Activated CD8-positive, alpha-beta T cell treated with anti-CD3 and anti-CD28 coated beads, Interleukin-2, amount 10 ng/mL, durations not matched to agents 7 days and 5 days (primary cell): ENCODE measurements at places on chromosomes 5 and 9.

DNA sequence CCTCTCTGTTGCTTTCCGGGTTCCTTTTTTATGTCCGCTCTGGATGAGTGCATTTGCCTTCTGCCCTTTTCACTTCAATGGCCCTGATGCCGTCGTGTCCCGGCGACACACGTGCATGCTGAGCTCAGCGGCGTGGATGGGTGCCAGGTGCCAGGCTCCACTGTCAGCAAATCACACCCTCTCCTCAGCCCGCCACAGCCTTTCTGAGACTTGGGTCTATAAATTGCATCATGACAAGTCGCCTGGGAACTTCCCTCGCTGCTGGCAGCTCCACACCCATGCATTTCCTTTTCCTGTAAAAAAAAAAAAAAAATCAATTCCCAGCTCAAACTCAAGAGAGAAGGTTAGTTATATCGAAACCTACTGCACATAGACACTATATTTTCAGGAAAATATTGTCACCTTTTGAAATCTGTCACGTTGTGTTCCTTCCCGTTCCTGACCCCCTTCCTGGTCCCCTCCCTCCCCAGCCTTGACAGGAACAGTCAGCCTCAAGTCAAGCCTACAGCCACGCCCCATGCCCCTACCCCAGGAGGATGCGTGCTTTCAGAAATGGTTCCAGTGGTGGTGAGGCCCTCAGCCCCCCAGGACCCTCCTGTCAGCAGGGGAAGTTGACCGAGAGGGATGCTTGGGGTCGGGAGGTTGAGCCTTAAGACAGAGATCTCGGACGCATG is 110.3 kb upstream of the PTCH1 start:
- DNase-seq, result peak; percentile 22

DNA sequence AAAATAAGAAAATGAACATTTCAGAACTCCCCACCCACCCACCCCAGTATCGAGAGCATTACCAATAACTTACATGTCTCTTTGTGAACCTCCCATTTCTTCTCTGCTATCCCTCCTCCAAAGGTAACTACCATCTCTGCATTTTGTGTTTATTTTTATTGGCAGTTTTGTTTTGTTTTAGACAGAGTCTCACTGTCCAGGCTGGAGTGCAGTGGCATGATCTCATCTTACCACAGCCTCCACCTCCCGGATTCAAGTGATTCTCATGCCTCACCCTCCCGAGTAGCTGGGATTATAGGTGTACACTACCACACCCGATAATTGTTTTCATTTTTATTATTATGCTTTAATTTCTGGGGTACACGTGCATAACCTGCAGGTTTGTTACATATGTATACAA is 21.7 kb upstream of the GLIS3 start:
- no peak for DNase-seq

DNA sequence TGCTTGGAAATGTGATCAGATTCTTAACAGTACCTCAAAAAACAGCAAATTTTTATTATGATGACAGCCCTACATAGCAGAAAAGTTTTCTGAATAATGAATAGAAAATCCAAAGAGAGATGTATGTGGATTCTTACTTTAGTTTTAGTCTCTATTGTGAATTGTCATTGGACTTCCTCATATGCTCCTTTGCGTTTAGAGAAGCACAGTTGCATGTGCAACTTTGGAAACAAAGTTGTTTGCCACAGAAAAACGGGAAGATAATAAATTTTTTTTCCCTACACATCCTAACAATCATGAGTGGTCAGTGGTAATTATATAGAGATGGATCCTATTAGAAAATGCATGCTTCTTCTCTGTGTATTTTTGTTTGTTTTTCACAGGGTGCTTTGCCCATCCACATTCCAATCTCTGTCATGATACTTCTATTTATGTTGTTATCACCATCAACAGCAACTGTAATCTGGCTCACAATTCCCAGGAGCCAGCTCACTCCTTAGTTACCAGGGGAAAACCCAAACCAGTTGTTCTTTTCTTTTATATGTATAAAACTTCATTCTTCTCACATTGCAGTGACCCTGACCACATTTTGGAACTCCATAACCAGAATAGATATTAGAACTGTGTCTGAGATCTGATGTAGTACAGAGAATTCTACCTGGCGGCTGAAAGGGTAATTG is 118.7 kb downstream of the NDUFS4 start:
- no peak for DNase-seq

DNA sequence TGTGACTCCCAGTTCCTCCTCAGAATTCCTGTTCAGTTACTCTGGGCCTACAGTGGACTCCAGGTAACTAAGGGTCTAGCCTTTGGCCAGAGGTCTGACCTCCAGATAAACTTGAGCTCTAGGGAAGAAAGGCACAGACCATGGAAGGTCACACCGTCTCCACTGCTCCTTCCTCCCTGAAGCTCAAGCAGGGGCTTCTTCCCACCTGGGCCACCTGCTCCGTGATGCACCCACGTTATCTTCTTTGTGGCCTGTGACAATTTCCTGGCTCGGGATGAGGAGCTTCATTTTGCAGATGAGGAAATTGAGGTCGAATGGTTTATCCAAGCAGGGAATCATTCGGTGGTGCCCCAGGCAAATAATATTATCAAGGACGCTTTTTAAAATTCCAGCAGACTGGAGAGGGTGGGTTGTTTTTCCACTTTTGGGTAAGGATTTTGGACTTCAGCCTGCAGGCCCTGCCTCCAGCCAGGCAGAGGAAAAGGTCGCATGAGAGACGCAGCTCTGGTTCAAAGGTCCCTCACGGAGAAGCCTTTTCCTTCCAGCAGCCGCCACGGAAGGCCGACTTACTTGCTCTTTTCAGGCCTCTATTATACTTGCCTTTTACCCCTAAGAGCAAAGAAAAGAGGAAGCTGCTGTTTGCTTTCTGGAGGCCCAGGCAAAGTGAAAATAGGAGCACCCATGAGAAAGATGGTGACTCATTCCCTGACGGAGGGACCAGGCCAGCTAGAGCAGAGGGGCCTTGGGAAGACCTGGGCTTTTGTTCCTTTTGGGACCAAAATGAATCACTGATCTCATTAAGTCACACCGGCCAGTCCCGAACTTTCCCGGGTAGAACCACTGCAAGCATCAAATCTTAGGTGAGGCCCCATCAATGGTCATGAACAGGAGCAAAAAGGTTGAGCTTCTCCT is 22.8 kb upstream of the DUSP1 start:
- no peak for DNase-seq

DNA sequence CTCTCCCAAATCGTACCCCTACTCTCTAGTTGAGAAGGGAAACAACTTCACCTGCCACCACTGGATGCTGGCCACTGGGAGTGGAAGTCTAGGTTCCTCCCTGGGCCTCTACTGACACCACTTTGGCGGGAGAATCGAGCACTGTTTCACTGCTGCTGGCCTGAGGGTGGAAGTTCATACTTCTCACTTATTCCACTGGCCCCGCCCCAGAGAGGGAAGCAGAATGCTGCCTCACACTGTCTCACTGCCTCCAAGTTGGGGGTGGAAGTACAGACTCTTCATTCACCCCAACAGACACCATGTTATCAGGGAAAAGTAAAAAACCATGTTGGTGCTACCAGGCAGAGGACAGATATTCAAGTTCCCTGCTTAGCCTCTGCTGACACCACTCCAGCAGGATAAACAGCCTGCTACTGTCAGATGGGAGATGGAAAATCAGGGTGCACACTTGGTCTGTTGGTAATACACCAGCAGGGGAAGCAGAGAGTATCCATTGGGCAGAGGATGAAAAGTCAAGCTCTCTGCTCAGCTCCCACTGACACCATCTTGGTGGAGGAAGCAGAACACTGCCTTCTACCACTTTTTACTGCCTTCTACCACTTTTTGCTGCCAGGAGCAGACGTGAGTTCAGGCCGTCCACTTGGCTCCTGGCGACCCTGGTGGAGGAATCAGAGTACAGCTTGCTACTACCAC is 159.4 kb downstream of the SIL1 start:
- DNase-seq, result no peak

GRCh38 chr9:87109231-87109631 is 161.9 kb upstream of the GAS1 start:
- no peak for DNase-seq

DNA sequence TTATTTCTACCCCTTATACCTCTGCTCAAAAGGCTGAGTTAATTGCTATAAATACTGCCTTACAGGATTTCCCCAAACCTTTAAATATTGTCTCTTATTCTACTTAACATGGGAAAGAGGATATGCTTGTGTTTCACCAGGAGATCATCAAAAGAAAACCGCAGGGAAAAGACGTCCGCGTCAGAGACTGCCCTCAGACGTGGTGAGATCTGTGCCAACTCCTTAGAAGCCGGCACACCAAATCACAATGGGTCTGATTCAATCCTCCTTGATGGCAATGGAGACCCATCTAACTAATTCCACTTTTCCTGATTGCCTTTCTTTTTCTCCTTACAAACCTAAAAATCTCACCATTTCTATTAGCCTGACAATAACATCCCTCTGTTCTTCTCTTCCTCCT is 55.0 kb downstream of the SH3PXD2B start:
- no peak for DNase-seq

- no peak for DNase-seq
Observed at GRCh38 chr9:78294290-78295176, 2.4 kb upstream of the PSAT1 start.

- no peak for DNase-seq
Observed at GRCh38 chr5:110625376-110625999, 101.0 kb downstream of the TMEM232 start.

- no peak for DNase-seq
Observed at GRCh38 chr9:114164191-114164794, 9.0 kb downstream of the COL27A1 start.

- DNase-seq, result no peak
Observed at GRCh38 chr5:78841767-78842166, 143.3 kb downstream of the ARSB start.

GRCh38 chr9:115328677-115329076 is 210.7 kb upstream of the TNC start:
- no peak for DNase-seq

GRCh38 chr5:90871391-90871991 is 312.9 kb downstream of the ADGRV1 start:
- DNase-seq, result no peak

DNA sequence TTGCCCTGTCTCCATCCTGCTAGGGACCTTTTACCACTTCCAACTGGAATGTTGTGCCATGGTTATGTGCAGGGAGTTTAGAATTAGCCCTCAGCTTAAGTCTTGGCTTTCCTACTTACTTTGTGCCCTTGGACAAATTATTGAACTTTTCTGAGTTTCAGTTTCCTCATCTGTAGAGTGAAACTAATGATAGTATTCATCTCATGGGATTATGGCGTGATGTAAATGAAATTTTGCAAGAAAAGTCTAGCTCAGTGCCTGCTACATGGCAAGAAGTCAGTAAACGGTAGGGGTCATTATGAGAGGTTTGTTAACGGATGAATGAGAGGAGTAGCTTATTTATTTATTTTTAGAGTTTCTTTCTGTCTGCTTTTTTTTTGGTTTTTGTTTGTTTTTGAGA is 1.8 kb downstream of the MVB12B start:
- DNase-seq, result no peak

GRCh38 chr5:129821477-129822131 is 73.7 kb downstream of the MINAR2 start:
- DNase-seq, result no peak

GRCh38 chr9:137218754-137219271 is 3.2 kb downstream of the RNF208 start:
- no peak for DNase-seq

DNA sequence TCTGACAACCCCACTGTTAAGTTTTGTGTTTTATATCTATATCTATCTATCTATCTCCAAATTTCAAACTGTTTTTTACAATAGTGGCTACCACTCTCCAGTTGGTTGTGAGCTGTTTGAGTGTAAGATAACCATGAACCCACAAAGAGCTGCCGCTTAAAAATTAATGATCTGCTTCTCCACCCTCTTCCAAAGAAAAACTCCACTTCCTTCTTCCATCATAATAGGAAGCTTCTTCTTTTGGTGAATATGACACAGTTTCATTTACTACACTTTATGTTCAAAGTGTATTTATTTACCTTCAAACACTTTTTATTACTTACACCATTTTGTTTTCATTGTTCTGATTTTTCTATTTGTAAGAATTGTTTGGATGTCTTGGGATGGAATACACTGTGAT is 37.9 kb downstream of the SPZ1 start:
- DNase-seq, result no peak

DNA sequence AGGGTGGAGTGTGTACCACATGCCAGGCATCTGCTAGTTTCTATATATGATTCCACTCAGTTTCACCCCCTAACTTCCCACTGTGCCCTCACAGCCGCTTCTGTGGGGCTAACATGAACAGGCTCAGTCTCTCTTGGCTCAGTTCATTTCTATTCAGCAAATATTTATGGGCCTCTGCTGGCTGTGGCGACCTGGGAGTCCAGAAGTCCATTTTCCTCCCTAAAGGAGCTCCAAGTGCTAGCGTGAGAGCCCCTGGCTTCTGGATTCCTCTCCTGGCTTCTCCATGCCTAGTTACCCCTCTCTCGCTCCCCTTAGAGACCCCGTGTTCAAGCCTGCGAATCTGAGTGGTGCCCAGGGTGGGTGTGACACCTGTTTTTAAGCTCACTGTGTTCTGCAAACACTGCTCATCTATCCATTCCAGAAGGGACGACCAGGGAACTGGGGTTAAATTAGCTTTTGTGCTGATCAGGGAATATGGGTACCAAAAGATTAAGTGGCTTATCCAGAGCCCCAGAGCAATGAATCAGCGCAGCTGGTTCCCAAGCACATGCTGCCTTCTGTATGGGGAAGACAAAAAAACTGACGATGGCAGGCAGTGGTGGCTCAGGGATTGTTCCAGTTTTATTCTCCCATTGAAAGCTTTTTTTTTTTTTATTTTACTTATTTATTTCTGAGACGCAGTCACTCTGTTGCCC is 57.6 kb downstream of the HMCN2 start:
- DNase-seq, result no peak

GRCh38 chr5:63245271-63245670 is 666.7 kb downstream of the LRRC70 start:
- no peak for DNase-seq

- DNase-seq, result no peak
Observed at GRCh38 chr9:94140791-94141790, 56.8 kb downstream of the PTPDC1 start.

- DNase-seq, result no peak
Observed at GRCh38 chr9:133378408-133378962, 2.3 kb downstream of the STKLD1 start.

- DNase-seq, result no peak
Observed at GRCh38 chr9:129761901-129762369, 9.1 kb upstream of the PTGES start.

- DNase-seq, result no peak
Observed at GRCh38 chr9:104738452-104738851, 9.0 kb upstream of the NIPSNAP3A start.

DNA sequence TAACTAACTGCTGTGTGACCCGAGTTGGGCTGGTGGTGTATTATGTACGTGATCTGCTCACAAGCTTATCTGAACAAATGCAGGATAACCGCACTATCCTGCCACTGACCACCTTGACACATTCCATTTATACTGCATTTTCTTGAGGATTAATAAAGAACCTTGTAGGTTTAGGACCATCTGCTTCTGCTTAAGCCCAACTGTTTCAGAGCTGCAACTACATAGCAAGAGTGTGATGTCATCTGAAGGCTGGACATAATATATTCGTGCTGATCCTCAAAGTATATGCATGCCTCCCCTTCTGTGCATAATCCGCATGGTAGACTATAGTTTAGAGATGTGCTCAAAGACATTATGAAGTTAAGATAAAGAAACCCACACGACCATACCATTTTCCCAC is 435.9 kb downstream of the BNC2 start:
- no peak for DNase-seq

- peak; percentile 48 for DNase-seq
Observed at GRCh38 chr9:124658165-124659017, 112.7 kb downstream of the NR6A1 start.

GRCh38 chr5:119382169-119382568 is 26.4 kb downstream of the TNFAIP8 start:
- no peak for DNase-seq
